ENCODE measurements at places on chromosomes 7 and 10.

DNA sequence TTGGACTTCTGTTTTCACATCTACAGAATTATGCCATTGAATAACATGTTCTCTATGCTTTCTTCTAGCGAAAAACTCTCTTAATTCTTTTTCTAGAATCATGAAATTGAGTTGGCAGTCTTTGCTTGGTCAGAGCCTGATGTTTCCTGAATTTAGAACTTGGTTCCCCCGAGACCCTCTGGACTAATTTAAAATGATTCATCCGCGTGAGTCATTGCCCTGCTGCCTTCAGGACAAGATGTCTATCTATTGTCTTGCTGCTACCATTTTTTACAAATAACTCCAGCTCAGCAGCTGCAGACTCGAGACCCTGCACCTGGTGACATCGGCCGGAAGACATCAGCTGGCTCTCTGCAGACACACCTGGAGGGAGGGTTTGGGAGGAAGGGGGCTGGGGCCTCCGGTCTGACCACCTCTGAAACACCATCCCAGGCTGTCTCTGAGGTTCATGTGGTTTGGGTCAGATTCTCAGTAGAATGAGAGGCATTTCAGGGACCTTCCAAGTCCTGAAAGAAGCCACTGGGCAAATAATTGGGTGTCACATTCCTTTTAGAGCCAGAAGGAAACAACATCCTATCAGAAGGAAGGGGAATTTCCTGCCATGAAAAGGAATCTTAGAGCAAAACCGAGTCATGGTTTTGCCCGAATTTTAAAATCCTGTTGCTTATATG, 20.9 kb upstream of the KLF6 start:
- DNase-seq: no peak

DNA sequence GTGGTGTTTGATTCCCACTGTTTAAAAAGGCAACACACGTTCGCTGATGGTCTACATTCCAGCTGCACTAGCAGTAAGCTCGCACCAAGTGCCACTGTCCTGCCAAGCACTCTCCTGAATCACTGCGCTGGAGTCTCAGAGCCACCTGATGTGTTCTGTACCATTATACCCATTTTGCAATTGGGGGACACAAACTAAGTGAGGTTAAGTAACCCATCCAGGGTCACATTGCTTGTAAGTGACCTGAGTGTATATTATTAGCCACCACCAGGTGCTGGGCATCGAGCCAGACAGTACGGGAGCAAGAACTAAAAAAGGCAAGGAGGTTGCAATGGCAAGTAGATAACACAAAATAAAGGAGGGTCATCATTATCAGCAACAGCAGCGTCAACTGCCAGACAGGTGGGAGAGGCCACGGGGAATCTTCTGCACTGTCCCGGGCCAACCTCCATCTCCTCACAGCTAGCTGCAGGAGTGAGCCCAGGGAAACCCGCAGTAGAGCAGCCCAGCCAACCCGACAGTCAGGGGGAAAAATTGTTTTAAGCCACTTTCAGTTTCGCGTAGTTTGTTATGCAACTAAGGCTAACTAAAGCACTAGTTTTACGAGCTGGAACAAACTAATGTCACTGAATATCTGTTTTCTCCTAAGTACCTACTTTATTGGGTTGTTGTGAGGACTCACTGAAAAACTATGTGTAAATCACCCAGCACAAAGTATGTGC, 712 bp upstream of the CPVL start:
- DNase-seq: no peak

DNA sequence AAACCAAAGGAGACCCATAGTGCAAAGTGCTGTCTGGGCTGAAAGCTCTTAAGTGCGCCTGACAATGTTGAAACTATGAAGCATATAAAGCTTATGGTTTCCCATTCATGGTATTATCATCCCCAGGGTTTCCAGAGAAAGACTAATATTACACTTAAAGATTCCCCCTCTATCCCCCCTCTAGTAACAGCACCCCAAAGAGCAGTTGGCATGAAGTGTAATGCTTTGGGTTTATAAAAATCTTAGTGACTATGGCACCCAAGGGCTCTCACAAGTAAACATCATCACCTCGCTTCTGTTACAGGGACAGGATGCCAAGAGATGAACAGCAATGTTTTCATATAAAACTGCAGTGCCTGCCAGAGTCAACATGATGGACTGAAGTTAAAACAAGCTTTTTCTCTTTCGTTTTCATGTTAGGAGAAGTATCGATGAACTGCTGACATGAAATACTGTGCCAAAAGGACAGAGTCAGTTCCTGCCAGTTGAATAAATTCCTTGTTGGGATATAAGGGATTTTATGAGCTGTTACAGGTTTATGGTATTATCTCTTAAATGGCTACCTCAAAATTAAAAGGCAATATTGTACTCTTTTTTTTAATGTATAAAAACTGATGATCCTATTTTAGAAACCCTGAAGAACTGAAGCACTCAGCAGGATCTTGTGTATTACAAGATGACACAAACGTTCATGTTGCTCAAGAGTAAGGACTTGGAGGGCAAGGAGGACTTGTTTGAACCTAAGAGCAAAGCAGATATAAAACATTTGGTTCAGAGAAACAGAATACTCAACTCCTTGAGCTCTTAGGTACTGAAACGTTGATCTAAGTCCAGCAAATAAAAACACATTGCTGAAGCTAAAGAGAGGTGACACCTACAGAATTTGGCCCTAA, 203.7 kb upstream of the IMMP2L start:
- no peak for DNase-seq

DNA sequence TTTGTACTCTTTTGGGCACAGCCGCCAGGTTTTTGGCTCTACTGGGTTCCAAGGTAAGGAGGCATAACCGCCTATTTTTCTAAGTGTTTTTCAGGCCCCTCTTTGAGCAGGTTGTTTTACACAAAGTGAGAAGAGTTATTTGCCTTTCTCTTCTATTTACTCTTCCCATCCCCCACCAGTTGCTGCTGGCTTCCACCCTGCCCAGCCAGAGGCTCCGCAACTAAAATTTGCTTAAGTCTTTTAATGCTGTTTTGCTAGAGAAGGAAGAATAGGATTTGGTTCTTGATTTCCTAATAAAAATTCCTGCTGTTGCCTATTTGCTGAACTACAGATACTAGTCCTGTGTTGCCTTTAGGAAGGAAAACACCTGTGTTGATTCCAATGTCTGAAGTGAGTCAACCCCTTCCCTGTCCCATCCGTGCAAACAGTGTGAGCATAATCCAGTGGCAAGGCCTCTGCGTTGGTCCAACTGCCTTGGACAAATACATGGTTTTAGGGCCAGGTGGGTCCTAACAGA, 1.9 kb downstream of the PLA2G12B start:
- no peak for DNase-seq

- no peak for DNase-seq
Measured at GRCh38 chr10:17234431-17234945, 6.4 kb downstream of the VIM start.

- DNase-seq: no peak
Measured at GRCh38 chr10:23604613-23605012, 165.7 kb downstream of the OTUD1 start.

- no peak for DNase-seq
Measured at GRCh38 chr10:96478355-96478754, 35.4 kb downstream of the TLL2 start.

GRCh38 chr7:5088906-5089305, 43.2 kb downstream of the RBAK start:
- no peak for DNase-seq

DNA sequence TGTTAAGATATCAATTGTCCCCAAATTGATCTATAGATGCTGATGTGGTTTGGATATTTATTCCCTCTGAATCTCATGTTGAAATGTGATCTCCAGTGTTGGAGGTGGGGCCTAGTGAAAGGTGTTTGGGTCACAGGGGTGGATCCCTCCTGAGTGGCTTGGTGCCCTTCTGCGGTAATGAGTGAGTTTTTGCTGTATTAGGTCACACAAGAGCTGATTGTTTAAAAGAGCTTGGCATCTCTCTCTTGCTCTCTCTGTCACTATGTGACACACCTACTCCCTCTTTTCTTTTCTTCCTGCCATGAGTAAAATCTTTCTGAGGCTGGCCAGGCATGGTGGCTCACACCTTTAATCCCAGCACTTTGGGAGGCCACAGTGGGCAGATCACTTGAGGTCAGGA, 98.2 kb upstream of the KAT6B start:
- no peak for DNase-seq

GRCh38 chr10:127877699-127878098, 15.0 kb downstream of the CLRN3 start:
- no peak for DNase-seq

GRCh38 chr7:157788573-157788972, 451.8 kb downstream of the DNAJB6 start:
- no peak for DNase-seq

DNA sequence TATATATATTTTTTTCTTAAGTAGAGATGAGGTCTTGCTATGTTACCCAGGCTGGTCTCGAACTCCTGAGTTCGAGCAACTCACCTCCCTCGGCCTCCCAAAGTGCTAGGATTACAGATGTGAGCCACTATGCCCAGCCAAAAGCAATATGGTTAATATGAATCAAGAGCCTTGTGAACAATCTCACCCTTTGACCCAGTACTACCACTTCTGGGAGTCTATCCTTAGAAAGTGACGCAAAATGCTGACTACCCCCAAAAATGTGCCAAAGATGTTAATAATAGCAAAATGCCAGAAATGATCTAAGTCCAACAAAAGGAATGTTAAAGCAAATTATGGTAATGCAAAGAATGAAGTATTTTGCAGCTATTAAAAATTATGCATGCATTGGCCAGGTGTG, 44.3 kb downstream of the HOXA1 start:
- DNase-seq: no peak

GRCh38 chr10:84375011-84375410, 46.6 kb downstream of the CCSER2 start:
- no peak for DNase-seq

DNA sequence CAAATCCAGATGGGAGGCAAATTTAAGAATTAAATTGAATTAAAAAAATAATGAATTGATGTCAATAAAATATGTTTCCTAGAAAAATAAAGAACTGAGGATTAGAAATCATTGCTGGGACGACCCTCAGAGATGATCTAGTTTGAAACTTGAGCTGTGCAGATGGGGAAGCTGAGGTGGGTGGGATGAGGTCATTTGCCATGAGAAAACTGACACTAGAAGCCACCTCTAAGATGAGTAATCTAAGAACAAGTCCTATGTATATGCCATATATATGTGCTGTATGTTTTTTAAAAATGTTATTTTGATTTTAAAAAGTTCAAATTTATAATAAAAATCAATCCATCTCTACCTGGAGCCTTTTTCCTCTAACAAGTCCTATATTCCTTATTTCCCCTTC, 135.7 kb downstream of the RSU1 start:
- no peak for DNase-seq

DNA sequence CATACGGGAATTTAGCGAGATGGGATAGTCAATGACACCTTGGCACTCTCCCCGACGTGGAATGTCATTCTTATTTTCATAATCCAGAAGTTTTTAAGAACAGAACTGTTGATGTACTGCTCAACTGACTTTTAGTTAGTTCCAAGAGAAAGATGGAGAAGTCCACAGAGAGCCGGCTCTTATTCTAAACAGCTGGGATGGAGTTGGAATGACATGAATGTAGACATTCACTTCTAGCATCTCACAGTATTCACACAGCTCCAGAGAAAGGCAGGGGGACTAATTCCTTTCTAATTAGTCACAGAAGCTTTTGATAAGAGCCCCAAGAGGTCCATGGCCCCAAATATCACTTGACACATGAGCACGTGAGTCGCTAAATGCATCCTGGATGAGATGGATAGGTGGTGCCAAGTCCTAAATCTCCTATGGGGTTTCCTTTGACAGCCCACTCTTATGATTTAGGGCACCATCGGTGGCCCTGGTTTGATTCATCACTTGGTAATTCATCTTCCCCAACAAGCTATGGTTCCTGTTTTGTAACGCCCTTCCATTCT, 420.3 kb upstream of the AUTS2 start:
- no peak for DNase-seq

DNA sequence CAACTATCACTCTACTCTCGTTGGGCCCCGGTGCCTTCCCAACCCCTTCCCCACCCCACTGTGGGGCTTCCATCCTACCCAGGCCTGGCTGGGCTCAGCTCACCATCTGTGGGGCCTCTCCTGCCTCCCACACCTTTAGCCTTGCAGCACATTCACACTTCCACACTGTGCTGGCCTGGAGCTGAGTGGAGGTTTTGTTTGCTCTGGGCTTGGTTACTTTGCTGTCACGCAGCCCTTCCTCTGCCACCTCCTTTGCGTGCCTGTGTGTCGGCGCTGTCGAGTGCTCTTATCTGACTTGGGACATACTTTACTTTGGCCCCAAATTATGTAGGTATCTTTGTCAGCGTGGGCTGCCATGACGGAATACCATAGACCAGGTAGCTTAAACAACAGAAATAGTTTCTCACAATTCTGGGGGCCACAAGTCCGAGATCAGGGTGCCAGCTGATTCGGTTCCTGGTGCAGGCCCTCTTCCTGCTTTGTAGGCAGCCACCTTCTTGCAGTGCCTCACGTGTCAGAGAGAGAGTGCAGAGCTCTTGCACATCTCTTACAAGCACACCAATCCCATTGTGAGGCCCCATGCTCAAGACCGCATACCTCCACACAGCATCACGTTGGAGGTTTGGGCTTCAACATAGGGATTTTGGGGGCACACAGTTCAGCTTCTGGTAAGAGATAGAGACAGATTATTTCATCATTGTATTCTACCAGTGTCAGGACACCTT, 89.0 kb downstream of the CUL1 start:
- DNase-seq: no peak

GRCh38 chr7:115409682-115410433, 488.0 kb downstream of the MDFIC start:
- DNase-seq: no peak
